GDM1 (cell line): ENCODE measurements at places on chromosomes 13 and 19.

GRCh38 chr13:79749566-79749965, 268.6 kb downstream of the NDFIP2 start:
- no peak for DNase-seq

GRCh38 chr19:4347521-4347920, 4.2 kb downstream of the MPND start:
- no peak for DNase-seq

DNA sequence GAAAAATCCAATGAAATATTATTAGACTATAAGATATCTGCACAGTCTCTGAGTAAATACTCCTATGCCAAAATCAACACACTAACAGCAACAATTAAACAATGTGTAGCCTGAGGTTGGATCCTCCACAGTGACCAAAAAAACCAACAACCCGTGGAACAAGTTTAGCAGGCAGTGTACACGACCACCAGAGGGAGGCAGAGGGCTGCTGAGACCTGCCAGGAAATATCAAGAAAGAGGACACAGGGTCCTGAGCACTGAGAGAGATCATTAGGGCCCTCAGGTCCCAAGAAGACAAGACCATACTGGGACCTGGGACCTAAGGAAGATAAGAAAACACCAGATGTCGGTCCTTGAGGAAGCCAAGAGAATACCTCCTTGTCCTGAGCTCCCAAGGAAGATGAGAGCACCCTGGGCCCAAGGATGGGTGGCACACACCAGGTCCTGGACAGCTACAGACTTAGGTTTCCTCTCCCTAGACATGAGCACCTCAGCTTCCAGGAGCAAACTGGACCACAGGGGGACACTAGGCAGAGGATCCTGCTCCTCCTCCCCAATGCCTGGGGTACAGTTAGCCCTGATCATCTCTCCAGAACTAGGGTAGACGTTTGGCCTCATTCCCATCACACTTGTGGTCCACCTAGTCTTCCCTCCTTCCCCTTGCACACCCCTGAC, 822 bp upstream of the ZNF274 start:
- peak; percentile 33 for DNase-seq

DNA sequence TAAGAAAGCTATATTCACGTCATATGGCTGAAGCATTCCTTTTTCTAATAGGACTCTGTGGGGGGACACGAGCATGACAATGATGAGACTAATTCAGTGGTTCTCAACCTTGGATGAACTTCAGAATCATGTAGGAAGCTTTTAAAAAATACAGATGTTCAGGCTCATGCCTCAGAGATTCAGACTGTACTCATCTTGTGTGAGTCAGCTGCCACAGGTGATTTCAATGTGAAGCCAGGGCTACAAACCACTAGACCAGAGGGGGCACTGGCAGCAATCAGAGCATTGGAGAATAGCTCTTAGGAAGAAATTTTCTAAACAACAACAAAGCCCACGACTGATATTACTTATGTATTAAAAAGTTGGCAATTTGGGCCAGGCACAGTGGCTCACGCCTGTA, 91.7 kb downstream of the SERP2 start:
- DNase-seq: no peak

- DNase-seq: no peak
These were observed 60.0 kb upstream of the WDFY2 start for GRCh38 chr13:51524312-51524711.

DNA sequence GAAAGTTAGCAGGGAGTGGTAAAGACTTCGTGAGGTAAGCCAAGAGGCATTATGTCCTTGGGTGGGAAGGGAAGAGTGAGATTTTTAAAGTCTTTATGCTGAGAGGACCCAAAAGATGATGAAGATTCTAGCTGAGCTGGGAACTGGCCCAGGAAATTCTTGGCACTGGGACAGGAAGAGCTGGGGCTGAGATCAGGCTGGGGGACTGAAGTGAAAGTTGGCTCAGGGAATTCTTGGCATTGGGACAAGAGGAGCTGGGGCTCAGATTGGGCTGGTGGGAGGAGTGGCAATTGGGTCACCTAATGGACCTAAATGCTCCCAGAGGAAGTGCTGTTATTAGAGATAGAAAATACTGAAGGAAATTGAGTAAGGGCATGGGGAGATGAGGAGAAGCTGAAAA, 8.8 kb downstream of the SCEL start:
- DNase-seq: no peak

GRCh38 chr19:33498391-33499000, 23.1 kb downstream of the PEPD start:
- DNase-seq: no peak

GRCh38 chr13:42377640-42378382, 105.9 kb downstream of the AKAP11 start:
- DNase-seq: peak; percentile 24

DNA sequence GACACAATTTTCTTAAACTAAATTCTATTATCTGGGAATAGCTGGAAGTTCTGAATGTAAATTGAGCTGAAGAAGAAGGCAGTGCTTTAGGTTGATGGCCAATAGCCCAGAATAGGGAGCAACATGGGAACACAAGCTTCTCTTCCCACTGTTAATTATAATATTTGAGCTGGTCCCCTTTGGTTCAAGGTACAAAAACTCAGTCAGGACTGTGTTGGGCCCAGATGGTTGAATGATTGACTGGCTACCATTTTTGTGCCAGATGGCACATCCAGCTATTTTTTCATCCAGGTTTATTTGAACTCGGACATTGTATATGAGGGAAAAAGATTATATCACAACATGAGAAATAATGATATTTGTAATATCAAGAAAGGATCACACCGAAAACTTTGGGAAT, 458.9 kb downstream of the SLITRK1 start:
- no peak for DNase-seq

DNA sequence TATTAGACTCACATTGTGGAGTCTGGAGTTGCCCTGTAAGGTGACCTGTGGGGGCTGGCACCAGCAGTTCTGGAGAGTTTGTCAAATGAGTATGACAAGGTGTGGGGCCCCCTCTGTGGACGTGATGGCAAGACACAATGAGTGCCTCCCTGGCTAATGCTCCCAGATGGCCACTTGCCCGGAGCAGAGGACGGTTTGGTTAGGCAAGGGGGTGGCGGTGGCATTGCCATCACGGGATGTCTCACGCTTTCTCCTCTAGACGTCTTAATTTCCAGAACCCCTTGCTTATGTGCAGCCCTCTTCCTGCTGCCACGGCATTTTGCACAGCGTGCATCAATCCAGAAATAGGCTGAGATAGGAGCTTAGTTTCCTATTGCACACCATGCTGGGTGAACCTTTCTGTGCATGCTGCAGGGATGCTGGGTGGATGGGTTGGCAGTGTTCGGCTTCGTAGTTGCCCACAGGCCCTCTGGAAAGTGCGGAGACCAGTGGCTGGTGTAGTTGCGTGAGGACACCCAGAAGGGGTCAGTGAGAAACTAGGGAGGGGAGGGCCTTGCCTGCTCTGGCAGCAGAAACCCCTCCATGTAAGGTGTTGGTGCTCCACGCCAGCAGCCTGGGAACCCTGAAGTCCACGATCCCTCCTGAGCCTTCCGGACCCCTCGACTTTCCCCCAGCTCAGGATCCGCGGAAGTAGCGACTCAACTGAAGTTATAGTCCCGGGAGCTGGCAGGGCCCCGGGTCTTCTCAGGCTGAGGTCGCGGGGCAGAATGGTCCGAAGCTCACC, 18.1 kb upstream of the LRP3 start:
- DNase-seq: no peak

- peak; percentile 28 for DNase-seq
These were observed 420.2 kb downstream of the KCTD12 start for GRCh38 chr13:76466043-76466442.

DNA sequence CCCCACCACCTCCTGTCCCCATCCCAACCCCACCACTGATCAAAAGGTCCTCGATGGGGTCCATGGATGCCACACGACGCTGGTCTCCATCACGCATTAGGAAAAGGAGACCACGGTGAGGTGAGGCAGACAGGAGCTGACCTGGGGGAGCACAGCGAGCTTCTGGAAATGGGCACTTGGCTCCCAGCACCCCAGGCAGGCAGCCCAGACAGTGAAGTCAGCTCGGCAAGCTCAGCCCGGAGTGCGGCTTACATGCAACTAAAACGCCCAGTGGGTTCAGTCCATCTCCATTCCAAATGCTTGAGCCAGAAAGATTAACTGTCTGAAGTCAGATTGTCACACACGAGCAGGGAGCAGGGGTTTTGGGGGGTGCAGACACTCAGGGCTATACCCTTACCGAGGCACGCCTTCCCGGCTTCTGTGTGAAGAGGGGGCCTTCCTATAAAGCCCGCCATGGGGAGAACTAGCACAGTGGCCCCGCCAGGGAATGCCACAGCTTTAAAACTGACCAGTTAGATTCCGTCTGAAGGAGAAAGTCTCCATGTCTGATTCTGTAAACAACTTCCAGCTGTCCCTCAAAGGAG, 79.4 kb downstream of the SPACA7 start:
- DNase-seq: no peak

GRCh38 chr19:51473009-51473707, 5.2 kb upstream of the CEACAM18 start:
- DNase-seq: peak; percentile 67
